ENCODE measurements at places on chromosomes 1 and 21.
A peak's percentile ranks its signal among the peaks of the same experiment; 100 is the strongest.

DNA sequence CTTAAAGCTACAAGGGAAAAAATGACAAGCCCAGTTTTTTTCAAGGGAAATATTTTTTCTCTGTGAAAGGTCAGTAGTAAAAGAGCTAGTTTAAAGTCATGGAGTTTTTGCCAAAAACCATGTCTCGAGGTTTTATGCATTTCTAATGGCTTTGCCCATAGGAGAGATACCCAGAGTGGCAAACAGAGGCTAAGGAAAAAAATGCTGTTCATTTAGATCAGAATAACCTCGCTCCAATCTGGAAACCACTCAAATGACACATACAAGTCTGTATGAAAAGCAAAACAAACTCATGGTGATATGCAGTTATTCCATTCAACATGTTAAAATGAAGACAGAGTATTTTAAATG lies 36.9 kb upstream of the EDEM3 start:
- DNase-seq, result peak; percentile 72

- DNase-seq, result no peak
These were observed 348.7 kb upstream of the AJAP1 start for GRCh38 chr1:4305526-4306301.

DNA sequence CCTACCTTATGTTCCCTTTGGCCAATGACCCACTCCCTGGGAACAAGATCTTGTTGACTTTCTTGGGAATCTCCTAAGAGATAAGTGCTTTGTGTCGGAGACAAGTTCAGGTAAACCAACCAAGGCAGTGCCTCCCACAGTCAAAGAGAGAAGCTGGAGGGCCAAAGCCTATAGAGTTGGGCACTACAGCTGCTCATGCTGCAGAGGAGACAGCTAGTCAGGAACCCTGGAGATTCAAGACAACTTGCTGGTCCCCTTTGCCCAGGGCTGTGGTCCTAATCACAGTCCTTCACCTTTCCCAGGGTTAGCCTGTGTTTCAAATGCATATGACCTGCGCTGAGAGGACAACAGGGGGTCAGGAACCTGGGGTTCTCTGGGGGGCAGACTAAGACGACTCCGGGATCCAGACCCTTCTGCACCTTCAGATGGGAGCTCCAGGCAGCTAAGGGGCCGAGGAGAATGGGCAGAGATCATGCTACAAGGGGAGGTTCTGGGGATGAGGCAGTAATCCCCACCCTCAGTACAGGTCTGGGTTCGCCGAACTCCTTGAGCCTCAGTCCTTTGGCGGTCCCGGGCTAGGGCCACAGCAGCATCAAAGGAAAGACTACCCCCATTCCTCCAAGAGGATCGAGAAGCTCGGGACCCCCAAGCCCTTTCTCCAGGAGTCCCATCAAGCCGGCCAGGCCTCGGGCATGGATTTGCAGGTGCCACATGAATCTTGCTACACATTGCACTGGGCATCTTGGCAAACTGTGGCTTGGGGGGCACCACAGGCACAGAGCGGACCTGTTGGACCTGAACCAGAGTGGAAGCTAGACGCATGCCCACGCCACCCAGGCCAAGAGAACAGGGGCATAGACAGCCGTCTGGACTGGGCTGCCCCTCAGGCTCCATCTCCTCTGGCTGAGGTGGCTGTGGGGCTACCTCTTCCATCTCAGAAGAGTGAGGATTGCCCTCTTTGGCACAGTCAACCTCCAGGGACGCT lies 2.0 kb upstream of the USF1 start:
- DNase-seq, result no peak

GRCh38 chr1:174022080-174022975 lies at the start of gene RC3H1:
Gene RC3H1 (minus strand): TSS chr1:174022357. CDS start chr1:173992985, 29,372 bp downstream.
- DNase-seq, result peak; percentile 65

DNA sequence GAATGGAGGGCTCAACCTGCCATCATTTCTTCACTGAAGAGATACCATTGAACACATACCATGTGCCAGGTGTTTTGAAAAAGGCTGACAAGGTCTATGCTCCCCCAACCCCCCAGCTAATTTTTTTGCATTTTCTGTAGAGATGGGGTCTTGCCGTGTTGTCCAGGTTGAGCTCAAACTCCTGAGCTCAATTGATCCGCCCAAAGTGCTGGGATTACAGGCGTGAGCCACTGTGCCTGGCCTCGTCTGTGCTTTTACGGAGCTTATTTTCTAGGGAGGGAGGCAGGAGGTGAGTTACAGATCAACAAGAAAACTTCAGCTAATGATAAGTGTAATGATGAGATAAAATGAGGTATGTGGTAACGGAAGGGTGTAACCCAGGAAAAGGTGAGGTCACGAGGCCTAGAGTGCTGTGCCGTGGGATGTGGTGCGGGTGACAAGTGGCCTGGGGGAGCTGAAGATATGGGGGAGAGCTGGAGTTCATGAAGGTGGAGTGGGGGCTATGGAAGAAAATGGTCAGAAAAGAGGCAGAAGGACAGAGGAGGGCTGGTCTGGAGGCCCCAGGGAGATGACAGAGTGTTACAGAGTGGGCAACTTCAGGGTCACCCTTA lies 28.2 kb downstream of the FAAH start:
- no peak for DNase-seq

Measured in stromal cell of bone marrow (primary cell).